Cortex of kidney (tissue), 1 donor: ENCODE measurements at places on chromosomes 7 and 10.

DNA sequence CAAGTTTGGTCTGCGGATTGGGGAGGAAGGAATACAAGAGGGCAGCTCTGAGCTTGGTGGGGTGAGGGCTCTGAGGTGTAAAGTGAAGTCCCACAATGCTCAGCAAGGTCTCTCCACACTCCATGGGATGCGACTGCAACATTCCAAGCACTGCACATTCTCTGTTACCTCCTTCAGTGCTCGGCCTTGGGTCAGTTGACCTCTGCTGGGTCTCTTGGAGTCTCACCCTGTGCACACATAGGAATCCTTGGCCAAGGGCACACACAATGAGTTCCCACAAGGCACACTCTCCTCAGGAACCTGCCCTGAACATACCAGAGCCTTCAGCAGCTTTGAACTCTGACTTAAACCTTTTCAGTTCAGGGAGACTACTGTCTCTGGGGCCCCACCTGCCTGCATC is 2.4 kb upstream of the WDFY4 start:
- DNase-seq, result no peak

DNA sequence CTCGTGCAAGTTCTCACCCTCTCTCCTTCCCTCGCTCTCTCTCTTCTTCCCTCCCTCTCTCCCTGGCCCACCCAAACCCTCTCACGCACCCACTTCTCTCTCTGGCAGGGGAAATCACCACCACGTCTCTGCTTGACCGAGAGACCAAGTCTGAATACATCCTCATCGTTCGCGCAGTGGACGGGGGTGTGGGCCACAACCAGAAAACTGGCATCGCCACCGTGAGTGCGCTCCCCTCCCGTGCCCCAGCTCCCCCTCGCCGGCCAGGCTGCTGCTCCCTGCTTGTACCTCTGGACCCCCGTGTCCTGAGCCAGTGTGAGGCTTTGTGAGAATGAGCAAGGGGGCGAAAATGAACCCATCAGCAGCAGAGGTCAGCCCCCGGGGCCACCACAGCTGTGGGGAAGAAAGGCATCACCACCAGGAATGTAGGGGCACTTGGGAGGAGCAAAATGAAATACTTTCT is 25.5 kb downstream of the C10orf105 start:
- no peak for DNase-seq

- no peak for DNase-seq
Observed at GRCh38 chr7:50682079-50682478, 100.6 kb downstream of the GRB10 start.

- no peak for DNase-seq
Observed at GRCh38 chr7:91080351-91080750, 183.9 kb upstream of the FZD1 start.

DNA sequence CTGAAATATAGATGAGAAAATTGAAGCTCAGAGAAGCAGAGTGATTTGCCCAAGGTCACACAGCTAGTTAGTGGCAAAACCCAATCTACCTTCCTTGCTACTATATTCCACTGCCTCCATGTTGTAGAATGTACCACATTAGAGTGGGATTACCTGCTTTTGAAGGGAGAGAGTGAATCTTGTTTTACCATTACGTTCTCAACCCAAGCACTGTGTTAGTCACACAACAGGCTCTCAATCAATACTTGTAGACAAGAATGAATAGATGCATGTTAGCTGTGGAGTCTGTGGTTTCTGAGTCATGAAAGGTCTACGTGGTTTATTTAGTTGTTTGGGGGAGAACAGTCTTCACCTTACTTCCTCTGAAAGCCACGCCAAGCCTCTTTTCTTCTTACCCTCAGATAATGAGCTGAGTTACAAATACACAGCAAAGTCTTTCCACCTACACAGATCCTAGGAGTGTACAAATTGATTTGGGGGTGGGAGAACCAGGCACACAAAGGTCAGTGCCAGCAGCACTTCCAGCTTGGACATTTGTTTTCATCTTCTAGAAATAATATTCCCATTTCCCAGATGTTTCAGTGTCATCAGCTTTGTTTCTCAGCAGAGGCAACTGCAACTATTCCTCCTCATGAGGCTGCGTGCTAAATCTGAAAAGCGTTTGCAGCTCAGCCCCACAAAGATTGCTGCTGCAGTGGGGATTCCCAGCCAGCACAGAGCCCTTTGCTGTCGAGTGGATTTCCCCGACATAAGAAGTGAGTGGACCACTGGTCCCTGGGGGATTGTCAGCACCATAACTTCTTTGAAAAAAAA is 71.5 kb upstream of the ADO start:
- no peak for DNase-seq
